ENCODE measurements at places on chromosomes 1 and 21. TPM values are rescaled to one million over a fixed set of nuclear protein-coding genes. Genes with fewer than 3 reads are reported as not detected.

Gene S100A7
- polyA plus RNA-seq: not detected

Gene S100A7A
- polyA plus RNA-seq: not detected

Gene GOLT1A
- 8.5 TPM for polyA plus RNA-seq

Gene RRP1
- 22.8 TPM for polyA plus RNA-seq

Gene UBASH3A
- not detected for polyA plus RNA-seq

Gene NBPF6
- not detected for polyA plus RNA-seq

Gene CELA2A
- polyA plus RNA-seq: not detected

Gene TIE1
- 0.74 TPM for polyA plus RNA-seq

Gene TRABD2B
- polyA plus RNA-seq: 0.95 TPM

Gene SMIM12
- polyA plus RNA-seq: 49.2 TPM

Gene ZNF648
- 0.64 TPM for polyA plus RNA-seq

Gene KRTAP19-1
- not detected for polyA plus RNA-seq

Gene TENT5C
- polyA plus RNA-seq: 0.38 TPM

Gene RNF187
- 75.6 TPM for polyA plus RNA-seq

Gene LORICRIN
- polyA plus RNA-seq: 0.08 TPM

Gene ORC1
- 36.9 TPM for polyA plus RNA-seq

Gene MPC2
- 14.9 TPM for polyA plus RNA-seq

Gene ADGRL4
- 0.97 TPM for polyA plus RNA-seq

Gene LYPD8
- polyA plus RNA-seq: not detected

Gene HSF2BP
- polyA plus RNA-seq: 0.52 TPM

Gene DCST1
- polyA plus RNA-seq: 0.03 TPM

Gene KCNT2
- 2.3 TPM for polyA plus RNA-seq

Gene GNG4
- 95.5 TPM for polyA plus RNA-seq

Gene FAM78B
- polyA plus RNA-seq: 3.0 TPM

Gene UBE2U
- polyA plus RNA-seq: not detected

Gene CLEC20A
- not detected for polyA plus RNA-seq

Gene AGO3
- polyA plus RNA-seq: 10.7 TPM

Gene F13B
- not detected for polyA plus RNA-seq

Gene PADI2
- polyA plus RNA-seq: 2.5 TPM

Gene DYNLT4
- polyA plus RNA-seq: 0.19 TPM

Gene CZIB
- polyA plus RNA-seq: 48.0 TPM

Gene LCE1D
- not detected for polyA plus RNA-seq

Gene PLA2G2C
- polyA plus RNA-seq: not detected

Gene NOS1AP
- 2.4 TPM for polyA plus RNA-seq

Gene OXCT2
- polyA plus RNA-seq: 2.6 TPM

Gene HTR6
- polyA plus RNA-seq: 0.95 TPM

Gene TSPAN2
- 7.4 TPM for polyA plus RNA-seq

Gene S100A9
- not detected for polyA plus RNA-seq

Gene FASLG
- not detected for polyA plus RNA-seq

Gene DENND2C
- 0.96 TPM for polyA plus RNA-seq

Gene DDAH1
- polyA plus RNA-seq: 12.4 TPM

Gene HSPA6
- polyA plus RNA-seq: 0.05 TPM

Gene FNDC5
- polyA plus RNA-seq: 3.2 TPM

Gene RGSL1
- polyA plus RNA-seq: not detected

Gene GJA9
- not detected for polyA plus RNA-seq

Gene RGS8
- polyA plus RNA-seq: 0.16 TPM

Gene IGSF3
- polyA plus RNA-seq: 38.7 TPM

Gene ATPAF1
- polyA plus RNA-seq: 55.9 TPM

Gene IL20
- not detected for polyA plus RNA-seq

Gene KCNJ9
- polyA plus RNA-seq: 0.11 TPM

Gene ADIPOR1
- 118 TPM for polyA plus RNA-seq
